Naive thymus-derived CD8-positive, alpha-beta T cell (primary cell): ENCODE measurements at places on chromosomes 7 and 10.
A peak's percentile ranks its signal among the peaks of the same experiment; 100 is the strongest.

DNA sequence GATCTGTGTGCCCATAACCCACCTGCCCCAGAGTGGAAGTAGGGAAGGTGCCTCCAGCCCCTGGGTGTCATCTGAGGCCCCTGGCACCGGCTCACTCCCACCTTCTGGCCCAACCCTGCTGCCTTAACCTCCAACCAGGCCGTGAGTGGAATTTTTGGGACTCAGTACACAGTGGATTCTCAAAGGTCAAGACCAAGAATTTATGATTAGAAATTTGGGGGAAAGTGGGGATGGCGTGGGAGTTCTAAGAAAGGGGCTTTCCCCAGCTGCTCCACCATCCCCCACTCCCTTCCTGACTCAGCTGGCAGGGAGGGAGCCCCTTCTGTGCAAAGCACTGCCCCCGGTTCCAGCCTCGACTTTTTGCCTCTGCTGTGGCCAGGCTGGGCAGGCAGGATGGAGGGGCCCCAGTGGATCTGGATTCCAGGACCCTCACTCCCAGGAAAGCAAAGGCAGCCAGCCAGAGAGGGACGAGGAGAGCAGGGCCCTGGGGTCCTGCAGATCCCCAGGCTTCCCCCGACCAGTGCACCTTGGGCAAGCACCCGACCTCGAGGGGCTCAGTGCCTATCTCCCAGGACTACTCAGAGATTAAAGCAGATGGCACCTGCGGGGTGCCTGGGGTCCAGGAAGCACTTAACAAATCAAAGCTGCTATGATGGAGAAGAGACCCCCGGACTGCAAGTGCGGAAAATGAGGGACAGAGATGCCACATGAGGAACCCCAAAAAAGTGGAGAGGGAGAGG lies 12.8 kb downstream of the SPOCK2 start:
- no peak for DNase-seq

DNA sequence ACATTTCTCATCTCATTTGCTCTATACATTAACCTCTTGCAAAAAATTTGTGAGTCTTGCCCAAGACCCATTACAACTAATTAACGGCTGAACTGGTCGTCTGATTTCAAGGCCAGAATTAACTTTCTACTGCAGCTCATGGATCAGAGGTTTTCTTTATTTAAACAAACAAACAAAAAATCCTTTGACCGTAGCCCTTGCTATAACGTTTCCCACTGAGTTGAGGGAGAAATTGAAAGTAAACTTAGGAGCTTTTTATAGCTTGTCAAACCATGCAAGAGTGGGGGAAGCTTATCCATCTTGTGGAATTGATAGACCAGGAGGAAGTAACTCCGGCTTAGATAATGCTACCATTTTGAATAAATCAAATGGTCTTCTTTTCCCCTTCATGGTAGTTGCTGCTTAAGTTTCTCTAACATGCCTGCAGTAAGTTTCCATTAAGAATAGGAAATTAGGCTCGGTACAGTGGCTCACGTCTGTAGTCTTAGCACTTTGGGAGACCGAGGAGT lies 3.3 kb downstream of the SRGN start:
- no peak for DNase-seq

- DNase-seq: peak; percentile 13
Observed at GRCh38 chr7:141649865-141650634, 51.9 kb downstream of the DENND11 start.

GRCh38 chr10:97715259-97715874 lies 1.8 kb downstream of the MARVELD1 start:
- no peak for DNase-seq

GRCh38 chr7:130324306-130324943 lies 20.2 kb upstream of the CPA5 start:
- DNase-seq: no peak
